ENCODE measurements at places on chromosomes 6 and 20.

GRCh38 chr6:121482004-121482693 is 46.7 kb downstream of the GJA1 start:
- no peak for DNase-seq

DNA sequence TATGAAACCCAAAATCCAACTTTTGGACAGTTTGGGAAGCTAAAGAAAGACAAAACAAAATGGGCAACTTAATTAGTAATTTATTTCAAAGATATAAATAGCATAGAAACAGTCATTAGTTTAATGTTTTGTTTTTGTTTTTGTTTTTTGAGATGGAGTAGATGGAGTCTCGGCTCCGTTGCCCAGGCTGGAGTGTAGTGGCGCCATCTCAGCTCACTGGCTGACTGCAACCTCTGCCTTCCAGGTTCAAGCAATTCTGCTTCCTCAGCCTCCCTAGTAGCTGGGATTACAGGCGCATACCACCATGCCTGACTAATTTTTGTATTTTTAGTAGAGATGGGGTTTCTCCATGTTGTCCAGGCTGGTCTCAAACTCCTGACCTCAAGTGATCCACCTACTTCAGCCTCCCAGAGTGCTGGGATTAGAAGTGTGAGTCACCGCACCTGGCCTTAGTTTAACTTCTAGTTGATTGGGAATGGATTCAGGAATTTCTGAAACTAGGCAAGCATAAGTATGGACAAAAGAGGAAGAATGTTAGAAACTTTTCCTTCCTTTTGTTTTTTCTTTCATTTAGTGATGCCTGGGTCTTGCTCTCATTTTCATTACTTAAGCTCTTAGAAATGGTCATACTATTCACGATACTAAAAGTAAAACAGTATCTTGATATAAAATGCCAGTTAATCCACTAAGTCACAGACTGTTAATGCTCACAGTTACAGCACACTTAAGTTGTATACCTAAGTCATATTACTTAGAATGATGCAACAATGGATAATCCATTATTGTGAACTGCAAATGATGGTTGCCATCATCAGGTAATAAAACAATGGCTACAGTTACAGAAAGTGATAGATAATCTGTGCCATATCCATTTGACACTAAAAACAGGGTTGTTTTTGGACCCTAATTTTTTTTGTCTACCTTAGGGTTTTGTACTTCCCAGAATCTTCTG is 8.2 kb downstream of the SENP6 start:
- no peak for DNase-seq

GRCh38 chr6:906920-907319 is 214.0 kb upstream of the EXOC2 start:
- no peak for DNase-seq

DNA sequence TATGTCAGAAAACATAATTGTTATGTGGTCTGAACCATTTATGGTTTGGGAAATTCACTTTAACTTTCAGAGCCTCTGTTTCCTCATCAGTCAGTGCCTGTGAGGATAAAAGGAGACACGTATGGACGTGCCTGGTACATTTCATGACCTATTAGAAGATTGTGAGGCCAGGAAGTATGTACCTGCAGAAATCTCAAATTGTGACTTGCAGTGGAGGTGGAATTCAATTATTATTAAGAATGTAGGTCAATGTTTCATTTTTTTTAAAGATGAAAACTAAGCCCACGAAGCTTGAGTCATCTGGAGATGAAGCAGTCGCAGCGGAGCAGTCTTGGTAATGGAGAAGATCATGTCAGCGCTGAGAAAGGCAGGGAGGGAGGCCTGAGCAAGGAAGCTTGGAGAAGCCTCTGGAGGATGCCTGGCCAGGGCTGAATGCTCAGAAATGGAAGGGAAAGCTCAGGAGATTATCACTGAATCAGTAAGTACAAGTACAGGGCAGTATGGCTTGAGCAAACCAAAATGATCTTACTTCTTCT is 3.9 kb upstream of the DSE start:
- DNase-seq, result no peak

GRCh38 chr20:2559279-2559626 is 22.9 kb downstream of the TMC2 start:
- DNase-seq, result no peak

DNA sequence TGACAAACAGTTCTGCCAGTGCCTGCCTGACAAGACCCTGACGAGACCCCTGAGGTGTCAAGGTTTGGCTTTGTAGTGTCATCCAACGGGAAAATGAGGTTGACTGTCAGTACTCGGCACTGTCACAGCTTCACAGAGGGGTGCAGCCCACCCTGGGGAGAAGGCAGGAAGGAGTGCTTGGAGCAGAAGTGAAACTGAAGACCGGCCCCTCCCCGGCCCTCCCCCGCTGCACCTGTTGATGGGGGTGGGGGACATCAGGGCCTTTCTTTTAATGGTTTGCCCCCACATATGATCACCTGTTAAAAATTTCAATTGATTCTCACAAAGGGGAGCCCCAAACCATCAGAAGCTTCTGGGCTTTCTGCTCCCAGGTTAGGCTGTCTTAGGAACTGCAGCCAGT is 6.8 kb downstream of the PMEPA1 start:
- DNase-seq, result no peak

- DNase-seq, result no peak
These were observed 8.7 kb downstream of the CCDC170 start for GRCh38 chr6:151502499-151502898.

GRCh38 chr6:143528164-143528811 is 16.8 kb upstream of the FUCA2 start:
- no peak for DNase-seq

- DNase-seq, result no peak
These were observed 44.3 kb upstream of the BCLAF1 start for GRCh38 chr6:136333824-136334464.

DNA sequence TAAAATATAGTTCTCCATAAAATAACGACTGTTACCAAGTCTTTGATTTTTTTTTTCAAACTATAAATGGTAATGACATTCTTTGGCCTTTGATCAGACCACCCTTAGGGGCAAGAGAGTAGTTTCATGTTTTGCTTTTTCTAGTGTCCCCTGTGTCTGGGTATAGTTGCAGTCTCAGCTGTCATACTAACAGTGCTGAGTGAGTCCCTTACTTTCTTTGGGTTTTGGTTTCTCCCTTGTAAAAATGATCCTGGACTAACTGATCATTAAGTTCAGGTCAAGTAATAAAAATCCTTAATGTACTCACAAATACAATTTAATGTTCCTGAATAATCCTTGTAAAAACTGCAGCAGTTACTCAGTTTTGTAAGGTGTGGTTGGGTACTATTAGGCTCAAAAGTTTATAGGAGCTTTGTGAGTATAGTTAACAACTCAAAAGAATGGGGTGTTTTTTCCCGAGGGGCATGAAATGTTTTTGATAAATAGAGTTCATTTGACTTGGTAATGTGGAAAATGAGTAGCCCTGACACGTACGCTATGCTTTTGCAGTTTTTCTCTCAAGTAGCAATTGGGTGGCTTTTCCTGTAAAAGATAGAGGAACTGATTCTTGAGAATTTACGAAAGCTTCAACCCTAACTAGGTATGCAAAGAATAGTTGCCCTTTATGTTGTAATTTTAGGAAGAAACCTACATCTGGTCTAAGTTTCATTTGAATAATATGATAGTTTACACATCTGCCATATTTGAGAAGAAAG is 6.2 kb downstream of the PTPN1 start:
- DNase-seq, result no peak

GRCh38 chr20:10217721-10218410 is 764 bp upstream of the SNAP25 start:
- no peak for DNase-seq

GRCh38 chr6:152636021-152636608 is 1.0 kb downstream of the SYNE1 start:
- no peak for DNase-seq

- DNase-seq, result no peak
These were observed 80.6 kb downstream of the IRAK1BP1 start for GRCh38 chr6:78947962-78948361.

GRCh38 chr6:5215159-5215558 is 45.6 kb downstream of the LYRM4 start:
- DNase-seq, result no peak

DNA sequence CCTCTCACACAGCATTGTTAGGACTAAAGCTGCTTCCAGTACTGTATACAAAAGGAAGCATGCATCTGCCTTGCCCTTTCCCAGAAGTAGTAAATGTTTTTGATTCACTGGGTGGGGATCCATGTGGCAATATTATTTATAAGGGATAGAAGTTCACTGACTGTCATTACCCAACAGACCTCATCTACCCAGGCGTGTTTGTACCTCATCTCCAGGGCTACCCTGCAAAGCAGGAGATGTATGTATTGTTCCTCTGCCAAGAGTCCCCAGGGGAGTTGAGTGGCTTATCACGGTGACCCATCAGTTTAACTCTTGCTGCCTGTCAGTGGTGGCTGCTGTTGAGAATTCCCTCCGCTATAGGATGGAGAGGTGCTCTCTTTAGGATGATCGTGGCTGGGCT is 42.5 kb downstream of the SLC24A3 start:
- DNase-seq, result no peak

DNA sequence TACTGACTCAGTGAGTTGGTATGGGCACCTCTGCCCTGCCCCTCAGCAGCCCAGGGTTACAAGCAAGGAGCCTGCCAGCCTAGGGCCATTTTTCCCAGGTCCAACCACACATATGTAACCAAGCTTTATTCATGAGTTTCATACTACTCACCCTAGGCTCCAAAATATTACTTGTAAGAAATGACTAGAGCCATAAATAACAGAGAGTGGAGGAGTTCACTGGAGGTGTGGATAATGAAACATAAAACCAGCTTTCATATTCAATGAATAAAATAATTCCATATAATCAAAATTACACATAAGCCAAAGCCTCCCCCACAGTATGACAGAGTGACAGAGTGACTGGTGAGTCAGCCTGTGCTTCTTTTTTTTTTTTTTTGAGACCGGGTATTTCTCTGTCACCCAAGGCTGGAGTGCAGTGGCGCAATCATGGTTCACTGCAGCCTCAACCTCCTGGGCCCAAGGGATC is 229.8 kb upstream of the SASH1 start:
- DNase-seq, result no peak

- DNase-seq, result no peak
These were observed 36.9 kb downstream of the PANK2 start for GRCh38 chr20:3925899-3926638.

DNA sequence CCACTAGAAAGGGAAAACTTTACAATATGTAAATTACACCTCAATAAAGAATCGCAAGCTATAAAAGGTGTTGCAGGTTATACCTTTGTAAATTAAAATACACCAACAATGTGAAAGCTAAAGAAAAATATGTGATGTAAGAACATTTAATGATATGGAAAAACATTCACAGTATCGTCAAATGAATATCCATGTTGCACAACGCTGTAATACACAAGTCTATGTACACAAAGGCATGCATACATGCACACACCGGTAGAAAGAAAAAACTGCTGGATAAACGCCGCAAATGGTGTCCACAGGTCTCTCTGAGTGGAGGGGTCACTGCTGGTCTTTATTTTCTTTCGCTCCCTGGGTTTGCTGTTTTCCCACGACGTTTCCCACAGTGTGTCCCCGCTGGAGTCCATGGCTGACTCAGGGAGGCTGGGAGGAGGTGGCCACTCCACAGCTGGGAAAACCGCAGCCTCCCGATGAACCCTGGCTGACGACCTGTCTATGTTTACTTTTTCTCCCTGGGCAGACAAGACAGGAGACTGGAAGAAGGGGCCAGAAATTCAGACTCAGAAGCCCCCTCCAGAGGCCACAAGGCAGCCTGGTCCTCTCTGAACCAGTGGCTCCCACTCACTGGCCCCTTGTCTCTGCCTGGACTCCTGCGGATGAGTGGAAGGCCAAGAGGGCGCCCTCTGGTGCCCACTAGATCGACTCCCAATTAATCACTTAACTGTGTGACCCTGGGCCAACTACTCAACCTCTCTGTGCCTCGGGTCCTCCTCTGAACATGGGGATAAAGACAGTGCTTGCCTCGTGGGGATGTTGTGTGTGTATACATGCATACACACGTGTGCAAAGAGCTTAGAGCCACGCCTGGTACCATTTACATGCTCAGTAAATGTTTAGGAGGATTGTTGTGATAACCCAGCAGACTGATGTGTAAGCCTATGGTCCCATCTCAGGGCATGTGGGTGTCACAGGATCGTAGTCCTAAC is 12.8 kb upstream of the BPI start:
- no peak for DNase-seq

- DNase-seq, result no peak
These were observed 6.5 kb upstream of the ABHD12 start for GRCh38 chr20:25397096-25397495.

DNA sequence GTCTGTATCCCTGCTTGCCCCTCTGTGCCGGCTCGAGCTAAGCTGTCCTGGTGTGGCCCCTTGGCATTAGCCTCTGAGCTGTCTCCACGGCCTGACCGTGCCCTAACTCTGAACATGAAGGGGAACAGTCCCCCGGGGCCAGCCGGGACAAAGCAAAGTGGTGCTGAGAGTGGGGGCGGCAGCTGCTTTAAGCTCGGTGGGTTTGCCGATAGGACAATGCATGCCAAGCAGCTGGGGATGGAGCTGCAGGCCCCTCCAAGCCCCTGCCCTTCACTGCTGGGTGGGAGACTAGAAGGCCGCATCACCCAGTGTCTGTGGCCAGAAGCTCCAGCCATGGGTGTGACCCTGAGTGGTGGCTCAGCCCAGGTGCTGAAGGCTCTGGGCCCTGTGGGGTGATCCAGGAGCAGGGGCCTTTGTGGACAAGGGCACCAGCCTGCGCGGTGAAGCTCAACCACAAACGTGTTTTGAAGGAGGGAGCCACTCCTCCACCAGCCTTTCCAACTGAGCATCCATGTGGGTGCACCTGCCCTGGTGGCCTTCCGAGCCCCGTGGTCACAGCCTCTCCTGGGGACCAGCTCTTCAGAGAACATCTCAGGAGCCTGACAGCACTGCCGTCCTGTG is 242.5 kb downstream of the ERMARD start:
- DNase-seq, result no peak

DNA sequence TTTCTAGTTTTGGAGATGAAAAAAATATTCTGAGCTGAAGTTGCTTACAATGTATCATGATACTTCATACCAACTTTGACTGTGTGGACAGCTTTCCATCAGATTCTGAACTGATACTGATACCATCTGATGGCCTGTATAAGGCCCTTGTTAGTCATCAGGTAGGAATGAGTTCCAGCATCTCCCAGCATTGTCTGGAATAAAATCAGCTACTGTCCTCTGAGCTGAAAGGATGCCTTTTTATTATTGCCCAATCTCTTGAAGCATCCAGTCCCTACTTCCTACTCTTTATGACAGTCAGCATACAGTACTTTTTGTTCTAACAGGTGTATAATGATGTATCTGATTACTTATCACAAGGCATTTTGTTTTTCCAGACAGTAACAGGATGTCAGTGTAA is 70.6 kb upstream of the EYA4 start:
- DNase-seq, result no peak

- no peak for DNase-seq
These were observed 4.6 kb upstream of the GUCA1B start for GRCh38 chr6:42199106-42199981.

All from NCI-H1436 treated with DMSO at 0.1 percent for 48 hours (cell line).